HEK293T (cell line): ENCODE measurements at places on chromosomes 5 and 9.

DNA sequence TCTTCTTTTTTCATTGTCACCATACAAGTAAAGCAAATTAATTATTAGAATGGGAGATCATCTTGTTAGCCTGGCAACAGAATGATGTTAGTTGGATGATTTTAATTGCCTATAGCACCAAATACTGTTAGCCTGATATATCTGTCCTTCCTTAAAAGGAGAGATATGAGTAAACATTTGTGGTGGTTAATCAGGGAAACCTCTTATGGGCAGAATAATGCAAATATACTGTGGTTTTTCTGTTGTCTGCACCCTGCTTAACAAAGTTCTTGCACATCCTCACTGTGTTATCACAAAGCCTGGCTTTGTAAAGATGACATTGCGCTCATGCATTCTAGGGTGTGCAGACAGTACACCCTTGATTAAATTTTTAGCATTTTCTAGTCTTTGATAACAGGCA lies 254.9 kb upstream of the SMC2 start:
- DNase-seq = no peak

- no peak for DNase-seq
Measured at GRCh38 chr5:156137071-156137869, 189.7 kb upstream of the SGCD start.

- no peak for DNase-seq
Measured at GRCh38 chr5:85533341-85534047, 1084.2 kb upstream of the COX7C start.

DNA sequence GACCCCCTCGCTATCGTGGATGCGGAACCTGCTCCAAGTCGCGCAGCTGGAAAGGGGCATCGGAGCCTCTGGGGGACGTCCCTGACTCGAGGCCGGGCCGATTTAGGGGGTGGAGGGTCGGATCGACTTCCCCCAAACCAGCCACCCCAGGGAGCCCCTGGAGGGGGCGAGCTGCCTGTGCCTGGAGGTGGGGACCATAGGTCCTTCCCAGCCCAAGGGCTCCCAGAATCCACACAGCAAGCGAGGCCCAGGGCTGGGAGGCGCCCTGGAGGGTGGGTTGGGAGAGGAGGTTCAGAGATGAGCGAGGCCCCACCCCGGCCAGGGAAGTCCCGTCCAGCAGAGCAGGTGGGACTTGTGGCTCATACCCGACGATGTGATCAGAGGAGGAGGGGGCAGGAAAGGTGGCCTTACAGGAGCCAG lies 147.6 kb downstream of the GAPVD1 start:
- DNase-seq = no peak

GRCh38 chr5:14286574-14287421 lies 143.7 kb downstream of the TRIO start:
- DNase-seq = no peak

GRCh38 chr5:151648988-151649387 lies 37.7 kb downstream of the SPARC start:
- no peak for DNase-seq

DNA sequence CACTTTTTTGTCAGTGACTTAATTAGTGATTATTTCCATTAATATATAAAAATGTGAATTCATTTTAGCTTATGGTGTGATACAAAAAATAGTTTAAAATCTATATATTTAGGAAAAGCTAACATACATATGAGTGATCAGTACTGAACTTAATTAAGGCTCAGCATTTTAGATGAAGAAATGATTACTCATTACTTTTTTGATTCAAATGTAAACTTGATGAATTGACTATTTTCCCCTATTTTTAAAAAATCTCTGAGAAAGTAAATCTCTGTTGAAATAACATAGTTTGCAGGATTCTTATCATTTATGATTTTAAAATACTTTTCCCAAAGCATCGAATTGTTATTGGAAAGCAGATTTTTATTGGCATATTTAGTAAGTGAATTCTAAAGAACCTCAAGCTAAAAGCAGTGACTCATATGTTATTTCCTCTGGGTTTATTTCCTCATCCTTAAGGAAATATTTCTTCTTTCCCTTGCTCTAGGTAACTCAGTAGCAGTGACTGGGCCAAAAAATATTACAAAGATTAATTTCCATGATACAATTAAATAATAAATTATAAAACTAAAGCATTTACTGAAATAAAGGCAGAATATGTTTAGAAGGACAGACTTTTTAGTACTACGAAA lies 290.6 kb downstream of the FER start:
- no peak for DNase-seq

- no peak for DNase-seq
Measured at GRCh38 chr5:110321117-110321516, 405.4 kb downstream of the TMEM232 start.
